Cardiac fibroblast (primary cell): ENCODE measurements at places on chromosomes 3 and 15.
A peak's percentile ranks its signal among the peaks of the same experiment; 100 is the strongest.

GRCh38 chr3:190877925-190878324 lies 15.4 kb upstream of the GMNC start:
- DNase-seq, result no peak

DNA sequence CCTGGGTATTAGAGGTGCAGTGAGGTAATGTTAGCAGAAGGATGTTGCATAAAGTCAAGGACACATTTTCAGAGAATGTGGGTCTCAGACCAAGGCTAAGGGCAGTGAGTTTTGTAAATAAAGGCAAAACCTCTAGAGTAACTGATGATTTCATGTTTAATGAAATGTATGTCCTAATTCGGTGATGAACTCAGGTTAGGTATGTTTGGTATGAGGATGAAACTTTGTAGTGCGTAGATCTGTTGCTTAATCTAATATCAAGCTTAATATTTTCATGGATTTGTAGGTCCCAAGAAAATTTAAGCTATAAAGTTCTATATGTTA lies 3.6 kb downstream of the USP50 start:
- peak; percentile 7 for DNase-seq

DNA sequence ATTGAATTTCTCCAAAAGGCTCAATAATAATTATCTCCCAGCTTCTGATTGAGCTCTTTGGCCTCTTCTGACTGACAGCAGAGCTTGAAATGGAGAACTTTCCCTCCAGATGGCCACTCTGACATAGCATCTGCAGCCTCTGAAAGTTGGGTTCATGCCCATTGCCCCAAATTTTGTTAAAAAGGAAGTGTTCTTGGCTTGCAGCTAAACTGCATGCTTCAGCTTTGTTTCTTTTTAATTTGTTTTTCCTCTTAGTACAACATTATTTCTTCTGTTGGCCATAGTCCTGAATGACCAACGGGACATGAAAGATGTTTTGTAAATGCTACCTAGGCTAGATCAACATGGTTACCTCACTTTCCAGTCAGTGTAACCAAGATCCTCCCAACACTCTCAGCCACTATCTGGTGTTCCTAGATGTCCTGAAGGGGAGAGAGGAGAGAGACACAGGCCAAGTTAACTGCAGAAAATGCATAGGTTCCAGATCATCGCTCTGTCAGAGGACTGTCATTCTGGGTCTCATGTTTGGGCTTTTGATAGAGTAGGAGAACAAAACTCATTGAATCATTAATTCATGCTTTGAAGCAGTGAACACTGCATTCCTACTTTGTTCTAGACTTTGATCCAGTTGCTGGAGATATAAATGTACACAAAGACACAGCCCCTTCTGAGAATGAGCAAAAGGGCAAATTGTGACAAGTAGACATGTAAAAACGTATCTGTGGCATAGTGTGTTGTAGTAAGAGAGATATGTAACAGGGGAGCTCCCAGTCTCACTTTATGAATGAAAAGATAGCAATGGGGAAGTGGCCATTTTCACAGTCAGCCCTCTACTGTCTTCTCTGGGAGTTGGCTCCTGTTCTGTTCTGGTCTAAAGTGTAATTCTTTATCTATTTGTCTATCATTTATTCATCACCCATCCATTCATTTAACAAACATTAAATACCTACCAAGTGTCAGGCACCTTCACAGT lies 156.2 kb downstream of the ZNF621 start:
- DNase-seq, result no peak

- DNase-seq, result peak; percentile 58
Measured at GRCh38 chr3:100556673-100557310, 52.6 kb upstream of the ADGRG7 start.

GRCh38 chr3:129973853-129974563 lies 512 bp upstream of the TRH start:
- no peak for DNase-seq

GRCh38 chr3:168604767-168605166 lies 509.0 kb upstream of the GOLIM4 start:
- DNase-seq, result no peak

GRCh38 chr15:37877851-37878741 lies 56.3 kb upstream of the TMCO5A start:
- DNase-seq, result peak; percentile 76

DNA sequence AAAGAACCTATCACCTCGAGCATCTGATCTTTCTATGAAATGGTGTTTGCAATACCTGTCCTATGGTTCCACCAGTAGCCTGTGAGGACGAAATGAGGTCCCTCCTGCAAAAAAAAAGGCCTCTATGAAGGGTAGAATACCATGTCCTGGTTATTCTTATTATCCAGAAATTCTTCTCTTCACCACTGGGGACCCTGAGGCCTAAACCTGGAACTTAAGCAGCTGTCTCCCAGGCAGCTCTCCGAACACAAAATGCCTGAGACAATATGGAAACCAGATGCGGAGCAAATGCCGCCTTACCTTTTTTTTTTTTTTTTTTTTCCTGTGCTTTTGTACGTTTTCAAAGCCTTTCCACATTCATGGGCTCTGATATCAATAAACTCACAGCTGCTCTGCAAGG lies 62.1 kb upstream of the WNT5A start:
- DNase-seq, result peak; percentile 20

GRCh38 chr3:53712817-53713388 lies 133.3 kb downstream of the CHDH start:
- no peak for DNase-seq

DNA sequence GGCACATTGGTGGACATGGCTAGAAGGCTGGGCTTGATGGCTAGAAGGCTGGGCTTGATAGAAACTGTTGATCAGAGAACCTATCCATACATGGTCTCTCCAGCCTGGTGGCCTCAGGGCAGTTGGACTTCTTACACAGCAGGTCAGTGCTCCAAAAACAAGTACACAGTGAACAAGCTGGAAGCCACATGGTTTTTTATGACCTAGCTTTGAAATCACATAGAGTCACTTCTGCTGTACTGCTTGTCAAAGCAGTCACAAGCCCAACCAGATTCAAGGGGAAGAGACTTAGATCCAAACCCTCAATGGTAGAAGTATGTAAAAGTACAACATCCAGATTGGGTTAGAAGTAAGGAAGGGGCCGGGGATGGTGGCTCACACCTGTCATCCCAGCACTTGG lies 89.4 kb upstream of the HES1 start:
- DNase-seq, result no peak

- no peak for DNase-seq
Measured at GRCh38 chr3:195768831-195769303, 42.9 kb downstream of the MUC4 start.

DNA sequence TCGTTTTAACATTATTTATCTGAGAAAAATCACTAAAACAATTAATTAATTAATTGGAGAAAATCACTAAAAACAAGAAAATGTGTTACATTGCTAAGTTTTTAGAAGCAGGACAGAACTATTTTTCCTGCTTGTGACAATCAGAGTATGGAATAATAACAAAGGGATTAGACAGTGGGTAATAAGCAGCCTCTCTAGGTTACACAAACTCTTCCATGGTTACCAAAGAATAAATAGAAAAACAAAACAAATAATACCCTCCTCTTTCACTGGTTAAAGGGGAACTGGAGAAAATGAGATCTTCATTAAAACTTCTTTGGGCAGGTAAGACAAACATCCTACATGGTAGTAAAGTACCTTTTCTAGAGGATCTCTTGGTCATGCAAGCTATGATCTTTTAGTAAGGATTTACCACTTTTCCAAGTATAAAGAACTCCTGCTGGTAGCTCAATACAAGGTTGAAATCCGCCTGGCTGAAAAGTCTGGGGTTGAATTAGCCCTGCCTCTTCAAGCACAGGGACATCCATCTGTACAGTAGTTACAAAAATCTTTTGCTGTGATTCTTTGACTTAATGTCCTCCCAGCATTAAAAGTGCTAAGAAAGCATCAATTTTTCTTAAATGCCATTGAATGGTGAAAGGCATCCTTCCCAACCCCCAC lies 2.5 kb upstream of the PLCH1 start:
- DNase-seq, result no peak

DNA sequence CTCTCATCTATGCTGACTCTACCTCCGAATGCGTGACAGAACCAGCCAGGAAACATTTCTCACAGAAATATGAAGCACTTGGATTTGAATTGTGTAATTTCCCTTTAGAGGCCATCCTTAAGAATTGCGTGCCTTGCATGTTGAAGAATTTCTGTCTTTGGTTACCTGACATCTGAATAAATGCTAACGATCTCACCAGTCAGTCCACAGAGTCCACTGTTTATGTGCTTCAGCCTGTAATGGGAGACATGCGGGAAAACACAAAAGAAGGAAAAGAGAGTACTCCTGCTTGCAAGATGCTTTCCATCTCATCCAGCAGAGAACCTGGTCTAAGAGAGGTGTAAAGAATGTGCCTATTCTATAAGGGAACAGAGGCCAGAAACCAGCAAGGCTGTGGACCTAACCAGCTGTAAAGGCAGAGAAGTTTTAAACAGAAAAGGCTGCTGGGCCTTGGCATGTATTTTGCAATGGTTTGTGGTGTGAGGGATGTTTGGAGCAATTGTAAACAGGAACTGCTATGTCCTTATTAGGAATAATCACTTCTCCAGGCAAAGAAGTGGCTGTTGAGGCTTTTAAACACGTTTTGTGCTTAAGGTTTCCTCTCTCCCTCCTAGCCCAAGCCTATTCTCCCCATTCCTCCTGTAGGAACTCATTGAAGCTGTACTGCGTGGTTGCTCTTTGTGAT lies 36.4 kb upstream of the BOC start:
- peak; percentile 10 for DNase-seq

DNA sequence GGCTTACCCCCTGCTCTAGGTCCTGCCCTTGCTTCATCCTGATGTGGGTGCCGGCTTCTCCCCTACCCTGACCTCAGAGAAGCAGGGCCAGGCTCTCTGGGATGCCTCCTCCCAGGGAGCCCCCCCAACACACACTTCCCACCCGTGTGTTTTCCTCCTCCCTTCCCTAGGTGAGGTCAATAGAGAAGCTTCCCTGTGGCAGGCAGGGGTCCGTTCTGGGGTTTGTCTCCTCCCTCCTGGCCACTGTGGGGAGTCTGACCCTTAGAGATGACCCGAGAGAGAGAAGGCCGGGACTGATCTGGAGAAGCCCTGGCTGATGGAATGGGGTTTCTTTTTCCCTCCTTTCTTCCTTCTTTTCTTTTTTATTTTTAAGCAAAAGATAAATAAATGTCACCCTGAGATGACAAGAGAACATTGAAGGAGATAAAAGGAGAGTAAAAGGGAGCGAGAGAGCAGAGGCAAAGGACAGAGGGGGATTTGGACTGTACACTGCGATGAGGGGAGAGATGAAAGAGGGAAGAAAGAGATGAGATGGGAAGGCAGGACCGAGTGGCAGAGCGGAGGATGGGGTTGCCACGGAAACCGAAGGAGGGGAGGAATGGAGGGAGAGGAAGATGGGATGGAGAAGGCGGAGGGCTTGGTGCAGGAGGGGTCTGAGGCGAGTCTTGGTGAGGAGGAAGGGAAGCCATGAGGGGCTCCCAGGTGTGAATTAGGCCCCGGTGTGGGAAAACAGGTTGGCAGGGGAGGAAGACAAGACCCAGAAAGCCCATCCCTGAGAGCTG lies 48.4 kb downstream of the IDH2 start:
- DNase-seq, result no peak

DNA sequence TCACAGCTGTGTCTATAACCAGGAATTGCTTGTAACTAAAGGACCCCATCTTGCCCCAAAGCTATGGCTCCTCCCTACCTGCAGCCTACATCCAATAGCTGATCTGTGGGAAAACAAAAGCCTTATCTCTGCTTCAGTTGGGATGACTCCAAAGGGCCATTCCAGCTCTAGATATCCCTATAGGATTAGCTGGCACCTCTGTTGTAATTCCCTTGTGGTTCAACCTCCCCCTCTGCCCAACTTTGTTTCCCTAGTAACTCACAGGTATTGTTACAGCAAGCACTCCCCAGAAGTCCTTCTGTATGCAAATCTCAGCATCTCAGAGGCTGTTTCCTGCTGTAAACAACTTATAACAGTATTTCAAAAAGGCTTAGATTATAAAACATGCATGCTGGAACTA lies 478.6 kb downstream of the AGBL1 start:
- DNase-seq, result no peak

GRCh38 chr15:92979011-92979701 lies 79.0 kb downstream of the CHD2 start:
- peak; percentile 25 for DNase-seq

DNA sequence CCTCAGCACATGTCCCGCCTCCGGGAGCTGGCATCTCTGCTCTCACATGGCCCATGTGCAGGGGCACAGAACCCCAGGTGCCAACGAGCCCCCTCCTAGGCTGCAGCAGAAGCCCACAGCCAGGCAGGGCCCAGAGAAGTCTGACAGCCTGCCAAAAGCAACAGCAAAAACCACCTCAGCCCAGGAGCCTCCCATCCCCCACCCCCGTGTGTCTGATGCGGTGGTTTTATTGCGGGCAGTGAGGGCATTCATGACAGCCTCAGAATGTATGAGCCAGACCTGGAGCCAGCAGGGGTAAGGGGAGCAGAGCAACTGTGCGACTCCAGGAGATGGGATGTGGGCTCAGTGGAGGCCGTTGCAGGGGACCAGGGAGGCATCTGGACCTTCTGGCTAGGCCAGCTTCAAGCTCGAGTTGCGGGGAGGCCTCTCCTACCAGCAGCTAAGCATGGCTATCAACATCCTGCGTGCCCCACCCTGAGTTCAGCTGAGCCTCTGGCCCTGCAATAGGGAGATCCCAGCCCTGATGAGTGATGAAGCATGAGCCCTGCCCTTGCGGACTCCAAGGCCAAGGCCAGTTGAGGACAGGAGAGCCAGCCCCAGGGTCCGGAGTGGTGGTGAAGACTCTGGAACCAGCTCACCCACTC lies 52.5 kb downstream of the CYP11A1 start:
- no peak for DNase-seq

GRCh38 chr3:31065765-31066164 lies 171.3 kb upstream of the GADL1 start:
- DNase-seq, result no peak

DNA sequence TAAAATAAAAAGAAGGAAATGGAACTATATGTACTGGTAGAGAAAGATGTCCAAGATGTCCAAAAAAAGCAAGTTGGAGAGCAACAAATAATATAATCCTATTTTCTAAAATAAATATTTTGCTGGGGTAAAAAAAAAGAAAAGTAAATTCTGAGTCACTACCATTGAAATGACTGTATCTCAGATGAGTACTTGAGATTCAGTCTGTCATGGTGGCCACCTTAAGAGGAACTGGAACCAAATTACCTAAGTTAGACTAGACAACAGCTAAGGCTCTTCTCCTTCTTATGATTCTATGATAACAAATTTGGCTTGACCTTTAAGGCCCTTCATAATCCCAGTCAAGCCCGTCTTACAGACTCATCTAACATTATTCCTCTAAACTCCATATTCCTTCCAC lies 270.6 kb upstream of the HES1 start:
- DNase-seq, result no peak
